Activated gamma-delta T cell treated with Interleukin-2 at 50 U/mL for 16 hours (primary cell): ENCODE measurements at places on chromosomes 1 and 21.
A peak's percentile ranks its signal among the peaks of the same experiment; 100 is the strongest.

DNA sequence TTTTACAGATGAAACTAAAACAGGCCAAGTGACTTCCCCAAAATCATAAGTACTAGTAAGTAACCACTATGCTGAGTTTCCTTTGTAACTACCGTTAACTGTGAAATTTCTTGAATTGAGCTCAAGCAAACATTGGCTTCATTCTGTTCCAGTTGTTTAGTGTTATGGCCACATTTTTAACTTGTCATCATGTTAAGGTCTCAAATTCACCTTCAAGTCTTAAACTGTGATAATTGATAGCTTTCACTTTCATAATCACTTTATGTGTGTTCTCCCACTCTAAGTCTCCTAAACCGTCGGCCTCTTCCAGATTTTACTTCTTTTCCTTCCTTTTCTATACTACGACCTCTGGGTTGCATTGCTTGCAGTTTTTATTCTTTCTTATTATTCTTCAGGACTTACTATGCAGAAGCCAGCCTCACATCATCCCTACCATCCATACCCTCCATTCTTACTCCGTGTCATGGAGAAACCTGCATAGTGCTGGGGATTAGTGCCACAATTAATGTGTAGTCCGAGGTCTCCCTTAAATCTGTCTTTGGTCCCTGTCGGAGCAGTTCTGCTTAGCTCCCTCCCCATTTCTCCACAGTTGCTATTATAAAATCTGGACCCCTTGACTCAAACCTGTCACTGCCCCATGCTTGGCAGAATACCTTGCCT lies 5.8 kb downstream of the KIF1B start:
- no peak for DNase-seq

DNA sequence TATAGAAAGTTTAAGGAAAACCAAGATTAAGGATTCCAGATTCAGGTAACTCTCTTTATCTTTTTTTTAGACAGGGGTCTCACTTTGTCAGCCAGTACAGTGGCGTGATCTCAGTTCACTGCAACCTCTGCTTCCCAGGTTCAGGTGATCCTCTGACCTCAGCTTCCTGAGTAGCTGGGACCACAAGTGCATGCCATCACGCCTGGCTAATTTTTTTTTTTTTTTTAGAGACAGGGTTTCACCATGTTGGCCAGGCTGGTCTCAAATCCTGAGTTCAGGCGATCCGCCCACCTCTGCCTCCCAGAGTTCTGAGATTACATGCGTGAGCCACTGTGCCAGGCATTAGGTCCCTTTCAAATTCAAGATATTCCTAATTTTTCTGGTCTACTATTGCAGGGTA lies 15.9 kb downstream of the LZIC start:
- DNase-seq: no peak

DNA sequence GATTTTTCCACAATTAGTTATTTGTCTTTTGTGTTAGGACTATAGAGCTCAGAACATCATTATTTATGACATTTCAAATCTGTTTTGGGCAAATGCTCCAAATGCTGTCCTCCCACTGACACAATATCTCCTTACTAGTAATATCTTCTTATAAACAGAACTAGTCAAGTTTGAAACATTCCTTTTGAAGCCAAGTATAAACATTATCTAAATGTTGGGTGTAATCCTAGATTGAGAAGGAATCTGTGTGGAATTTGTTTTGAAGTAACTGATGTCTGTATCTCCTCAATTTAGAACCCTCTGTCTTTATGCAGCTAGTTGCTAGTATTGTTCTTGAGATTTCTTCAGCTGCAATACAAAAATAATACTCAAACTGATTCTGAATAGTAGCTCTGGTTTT lies 28.5 kb upstream of the PAXBP1 start:
- no peak for DNase-seq

DNA sequence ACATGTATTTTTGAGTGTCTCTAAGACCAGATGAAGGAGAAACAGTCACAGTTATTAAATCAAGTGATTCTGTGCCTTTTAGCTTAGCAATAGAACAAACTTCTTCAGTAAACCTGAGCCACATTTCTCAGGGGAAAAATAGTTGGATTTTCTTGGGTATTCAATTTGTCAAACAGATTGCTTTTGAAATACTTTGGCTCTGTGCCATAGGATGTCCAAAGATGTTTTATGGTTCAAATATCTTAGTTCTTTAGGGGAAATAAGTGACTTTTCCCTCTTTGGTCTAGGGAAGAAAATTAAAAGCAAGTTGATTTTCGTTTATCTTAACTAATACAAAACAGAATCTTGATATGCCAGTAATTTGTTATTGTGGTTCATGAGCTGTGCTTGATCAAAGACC lies 125.9 kb downstream of the ATP5PO start:
- no peak for DNase-seq

DNA sequence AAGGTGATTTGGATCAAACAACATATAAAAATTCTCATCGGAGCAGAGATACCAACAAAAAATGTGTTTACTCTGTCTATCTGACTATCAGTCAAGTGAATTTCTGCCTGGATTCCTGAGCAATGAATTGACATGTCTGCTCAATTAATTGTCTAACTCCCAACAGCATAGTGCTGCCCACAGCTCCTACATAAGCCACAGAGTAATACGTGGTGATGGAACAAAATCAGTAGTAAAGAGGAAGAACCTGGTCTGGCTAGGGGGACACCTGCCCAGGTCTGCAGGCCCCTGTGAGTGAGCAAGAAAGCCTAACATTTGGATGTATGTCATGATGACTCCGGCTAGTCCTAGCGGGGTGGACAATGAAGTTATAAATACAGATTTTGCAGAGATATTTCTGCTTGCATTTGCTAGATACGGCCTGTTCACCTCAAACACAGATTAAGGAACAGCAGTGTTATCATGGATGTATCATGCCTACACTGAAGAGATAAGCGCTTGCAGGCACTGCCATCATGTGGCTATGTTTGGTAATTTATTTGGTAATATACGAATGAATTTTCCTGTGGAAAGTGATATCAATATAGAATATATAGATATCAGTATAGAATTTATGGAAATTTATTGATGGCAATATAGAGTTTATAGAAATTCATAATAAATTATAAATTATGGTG lies 69.6 kb upstream of the LRRC8B start:
- DNase-seq: peak; percentile 46

- no peak for DNase-seq
Observed at GRCh38 chr21:44996983-44997936, 57.4 kb downstream of the SLX9 start.

- no peak for DNase-seq
Observed at GRCh38 chr1:168220470-168220871, 5.3 kb upstream of the SFT2D2 start.

GRCh38 chr21:32516756-32517649 lies 68.3 kb downstream of the TCP10L start:
- DNase-seq: no peak

- DNase-seq: no peak
Observed at GRCh38 chr1:241773991-241774390, 74.0 kb upstream of the EXO1 start.

- no peak for DNase-seq
Observed at GRCh38 chr21:15496911-15497310, 232.9 kb upstream of the USP25 start.

GRCh38 chr1:39047374-39048229 lies 21.5 kb downstream of the NDUFS5 start:
- DNase-seq: no peak

GRCh38 chr1:24635195-24635843 lies 7.8 kb upstream of the SRRM1 start:
- no peak for DNase-seq

GRCh38 chr1:56644919-56645676 lies at the start of gene PRKAA2:
PRKAA2 (plus strand) TSS chr1:56645314; CDS start chr1:56645388, 74 bp downstream.
- DNase-seq: no peak

GRCh38 chr1:196115646-196116045 lies 492.6 kb downstream of the KCNT2 start:
- DNase-seq: no peak

- DNase-seq: no peak
Observed at GRCh38 chr1:228264090-228264829, 56.4 kb downstream of the OBSCN start.

DNA sequence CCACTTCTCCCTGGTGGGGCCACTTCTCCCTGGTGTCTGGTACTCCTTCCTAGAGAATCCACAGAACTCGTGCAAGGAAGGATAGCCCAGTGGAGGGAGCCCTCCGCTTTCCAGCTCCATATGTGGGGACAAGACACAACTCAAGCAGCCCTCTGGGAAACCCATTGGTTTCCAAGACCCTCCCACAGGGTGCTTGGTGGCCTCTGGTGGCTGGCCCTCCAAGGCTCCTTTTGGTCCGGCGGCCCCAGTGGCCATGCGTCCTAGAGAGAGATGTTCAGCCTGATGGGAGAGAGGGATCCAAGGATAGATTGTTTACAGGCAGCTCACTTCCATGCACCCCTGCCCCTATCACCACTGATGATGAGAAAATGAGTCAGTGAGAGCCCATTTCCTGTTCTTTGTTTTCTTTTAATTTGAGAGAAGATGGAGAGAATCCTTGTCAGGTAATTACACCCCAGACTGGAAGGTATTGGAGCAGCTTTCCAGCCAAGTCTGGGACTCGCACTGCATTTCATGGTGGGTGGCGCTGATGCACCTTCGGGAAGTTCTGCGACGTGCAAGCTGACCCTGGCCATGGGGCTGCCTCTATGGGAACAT lies 486.2 kb upstream of the VAMP3 start:
- no peak for DNase-seq
